ENCODE measurements at places on chromosomes 6 and 20. TPM values are rescaled to one million over a fixed set of nuclear protein-coding genes. Genes with fewer than 3 reads are reported as not detected.

PNLDC1 gene
- total RNA-seq: 0.37 TPM

RBM24 gene
- not detected for total RNA-seq

MAVS gene
- total RNA-seq: 27.9 TPM

SLC13A3 gene
- total RNA-seq: not detected

FAM209B gene
- 1.3 TPM for total RNA-seq

DHX35 gene
- total RNA-seq: 9.4 TPM

ADGRF4 gene
- not detected for total RNA-seq

SALL4 gene
- 0.10 TPM for total RNA-seq

SLC17A3 gene
- 1.7 TPM for total RNA-seq

OSBPL2 gene
- 44.2 TPM for total RNA-seq

FAM83C gene
- total RNA-seq: not detected

PAK5 gene
- total RNA-seq: not detected

GPLD1 gene
- 0.51 TPM for total RNA-seq

CLDN20 gene
- not detected for total RNA-seq

RCAN2 gene
- 7.4 TPM for total RNA-seq

DEFB126 gene
- not detected for total RNA-seq

COL11A2 gene
- 2.5 TPM for total RNA-seq

MCCD1 gene
- not detected for total RNA-seq

HLA-DRB5 gene
- not detected for total RNA-seq

RAET1G gene
- not detected for total RNA-seq

PGC gene
- not detected for total RNA-seq

TBPL1 gene
- total RNA-seq: 32.9 TPM

ESR1 gene
- 0.07 TPM for total RNA-seq

UBR2 gene
- total RNA-seq: 36.9 TPM

DEF6 gene
- total RNA-seq: 127 TPM

HUS1B gene
- 0.89 TPM for total RNA-seq

ZKSCAN3 gene
- 3.3 TPM for total RNA-seq

ADAM33 gene
- not detected for total RNA-seq

IPCEF1 gene
- 17.6 TPM for total RNA-seq

SLC17A2 gene
- not detected for total RNA-seq

HMGCLL1 gene
- total RNA-seq: not detected

GSTA2 gene
- total RNA-seq: not detected

C20orf141 gene
- not detected for total RNA-seq

DDO gene
- total RNA-seq: not detected

AVP gene
- total RNA-seq: not detected

OPRM1 gene
- total RNA-seq: not detected

SIRPB1 gene
- total RNA-seq: 0.91 TPM

LPA gene
- total RNA-seq: not detected

SEMG1 gene
- not detected for total RNA-seq

TRIM15 gene
- total RNA-seq: 0.84 TPM

BACH2 gene
- total RNA-seq: 111 TPM

PPIL6 gene
- 0.17 TPM for total RNA-seq

GRM4 gene
- total RNA-seq: not detected

ELOVL4 gene
- 2.1 TPM for total RNA-seq

EEF1A2 gene
- total RNA-seq: 0.94 TPM

TMEM14A gene
- total RNA-seq: 9.8 TPM

CST4 gene
- not detected for total RNA-seq

C6orf58 gene
- total RNA-seq: not detected

LRRN4 gene
- total RNA-seq: not detected

SMLR1 gene
- total RNA-seq: not detected

COL20A1 gene
- total RNA-seq: 0.50 TPM

DSP gene
- total RNA-seq: 0.32 TPM

SLC32A1 gene
- total RNA-seq: not detected

PI16 gene
- total RNA-seq: 0.14 TPM

C6orf47 gene
- 22.5 TPM for total RNA-seq

CENPB gene
- 31.5 TPM for total RNA-seq

TCF21 gene
- not detected for total RNA-seq

Measured in activated T-cell treated with anti-CD3 and anti-CD28 coated beads, Interleukin-2, amount 50 U/mL, for 72 hours (primary cell).